ENCODE measurements at places on chromosomes 3 and 15.

GRCh38 chr3:153980252-153980590, 141.0 kb upstream of the ARHGEF26 start:
- DNase-seq: no peak

- no peak for DNase-seq
Observed at GRCh38 chr3:154766765-154767503, 313.2 kb upstream of the MME start.

DNA sequence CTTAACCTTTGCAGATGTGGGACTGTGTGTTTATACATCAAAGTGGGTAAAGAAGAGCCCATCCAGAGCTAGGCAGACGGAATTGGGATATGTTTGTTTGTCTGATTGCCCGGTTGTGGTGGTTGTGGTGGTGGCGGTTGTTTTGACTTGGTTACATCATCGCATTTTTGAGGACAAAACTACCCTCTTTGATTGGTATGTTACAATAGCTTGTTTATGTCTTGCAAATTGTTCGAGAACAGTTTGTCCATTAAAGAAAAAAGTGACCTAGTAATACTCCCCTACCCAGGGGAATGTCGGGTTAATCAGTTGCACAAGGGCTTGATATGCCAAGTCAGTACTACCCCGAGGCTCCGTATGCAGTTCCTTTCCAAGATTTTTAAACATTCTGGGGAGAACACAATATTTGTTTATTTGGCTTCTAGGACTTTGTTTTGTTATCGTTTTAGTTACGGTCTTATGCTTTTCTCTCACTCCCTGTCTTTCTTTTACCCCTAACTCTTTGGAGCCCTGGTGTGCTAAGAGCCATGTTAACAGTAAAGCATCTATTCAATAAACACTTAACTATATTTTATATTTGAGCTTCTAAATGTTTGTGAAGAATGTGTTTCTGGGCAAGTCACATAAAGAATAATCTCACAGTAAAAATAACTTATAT, 315.4 kb downstream of the LPP start:
- DNase-seq: no peak

GRCh38 chr15:51181905-51182304, 87.2 kb upstream of the TNFAIP8L3 start:
- no peak for DNase-seq

DNA sequence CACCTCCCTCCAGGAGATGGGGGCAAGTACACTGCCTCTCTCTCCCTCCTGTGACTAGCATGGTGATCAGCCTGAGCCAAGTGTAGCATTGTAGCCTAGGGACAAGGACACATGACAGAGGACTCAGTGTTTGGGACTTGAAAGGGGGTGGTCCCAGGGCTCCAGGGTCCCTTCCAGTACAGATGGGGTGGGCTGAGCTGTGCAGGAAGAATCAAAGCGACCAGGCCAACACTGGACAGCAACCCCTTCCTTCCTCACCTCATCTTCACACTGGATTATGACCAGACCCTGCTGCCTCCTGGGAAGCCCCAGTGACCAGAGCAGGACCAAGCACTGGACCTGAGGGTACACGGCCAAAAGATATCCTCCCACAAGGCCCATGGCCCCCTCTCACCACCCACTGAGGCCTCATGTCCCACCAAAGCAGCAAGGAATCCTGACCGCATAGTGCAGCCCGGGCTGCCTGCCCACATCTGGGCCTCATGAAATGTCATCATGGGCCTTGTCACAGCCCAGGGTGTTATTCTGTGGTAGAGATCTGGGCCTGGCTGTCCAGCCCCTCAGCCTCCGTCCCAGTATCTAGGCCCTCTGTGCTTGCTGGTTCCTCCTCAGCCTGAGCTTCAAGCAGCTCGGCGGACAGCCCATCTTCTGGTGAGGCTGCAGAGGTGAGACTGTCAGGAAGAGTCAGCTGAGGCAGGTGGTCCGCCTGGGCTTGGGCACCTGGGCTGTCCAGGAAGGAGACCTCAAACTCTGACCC, 9.5 kb downstream of the GORASP1 start:
- DNase-seq: no peak

DNA sequence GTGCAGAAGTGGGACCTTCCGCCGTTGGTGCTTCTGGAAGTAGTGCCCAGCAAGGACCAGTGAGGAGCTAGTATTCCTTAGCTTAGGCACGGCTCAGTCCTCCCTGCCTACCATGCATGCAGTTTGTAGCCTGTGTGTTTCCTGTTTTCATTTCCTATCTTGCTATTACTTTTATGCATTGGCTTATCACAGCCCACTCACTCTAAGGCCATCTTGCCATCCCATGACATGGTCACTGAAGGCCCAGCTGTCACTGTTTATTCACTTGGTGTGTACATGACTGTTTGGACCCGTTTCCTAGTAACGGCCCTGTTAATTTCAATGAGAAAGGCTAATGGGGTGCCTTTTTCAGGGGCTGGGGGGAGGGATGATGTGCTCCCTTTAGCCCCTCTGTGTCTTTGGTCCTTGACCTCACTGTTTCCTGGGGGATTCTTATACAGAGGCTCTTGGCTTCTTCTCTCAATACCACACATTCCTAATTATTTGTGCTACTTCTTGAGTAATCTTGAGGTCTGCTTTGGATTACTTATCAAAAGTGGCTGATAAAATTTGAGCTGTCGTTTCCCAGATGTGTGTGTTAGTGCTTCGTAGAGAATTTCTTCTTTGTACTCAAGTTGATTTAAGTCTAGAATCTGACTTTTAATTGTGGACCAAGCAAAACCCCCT, 24.5 kb upstream of the TRAK1 start:
- no peak for DNase-seq

DNA sequence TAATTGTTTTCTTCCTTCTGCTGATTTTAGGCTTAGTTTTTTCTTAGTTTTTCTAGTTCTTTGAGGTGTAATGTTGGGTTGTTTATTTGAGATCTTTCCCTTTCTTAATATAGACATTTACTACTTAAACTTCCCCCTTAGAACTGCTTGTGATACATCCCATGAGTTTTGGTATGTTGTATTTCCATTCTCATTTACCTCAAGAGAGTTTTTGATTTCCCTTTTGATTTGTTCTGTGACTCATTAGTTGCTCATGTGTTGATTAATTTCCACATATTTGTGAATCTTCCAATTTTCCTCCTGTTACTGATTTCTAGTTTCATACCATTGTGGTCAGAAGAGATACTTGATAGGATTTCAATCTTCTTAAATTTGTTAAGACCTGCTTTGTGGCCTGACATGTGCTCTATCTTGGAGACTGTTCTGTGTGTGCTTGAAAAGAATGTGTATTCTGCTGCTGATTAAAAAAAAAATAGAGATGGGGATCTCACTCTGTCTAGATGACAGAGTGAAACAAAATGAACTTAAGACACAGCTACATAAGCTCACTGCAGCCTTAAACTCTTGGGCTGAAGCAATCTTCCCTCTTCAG, 22.3 kb downstream of the GRM2 start:
- DNase-seq: no peak

DNA sequence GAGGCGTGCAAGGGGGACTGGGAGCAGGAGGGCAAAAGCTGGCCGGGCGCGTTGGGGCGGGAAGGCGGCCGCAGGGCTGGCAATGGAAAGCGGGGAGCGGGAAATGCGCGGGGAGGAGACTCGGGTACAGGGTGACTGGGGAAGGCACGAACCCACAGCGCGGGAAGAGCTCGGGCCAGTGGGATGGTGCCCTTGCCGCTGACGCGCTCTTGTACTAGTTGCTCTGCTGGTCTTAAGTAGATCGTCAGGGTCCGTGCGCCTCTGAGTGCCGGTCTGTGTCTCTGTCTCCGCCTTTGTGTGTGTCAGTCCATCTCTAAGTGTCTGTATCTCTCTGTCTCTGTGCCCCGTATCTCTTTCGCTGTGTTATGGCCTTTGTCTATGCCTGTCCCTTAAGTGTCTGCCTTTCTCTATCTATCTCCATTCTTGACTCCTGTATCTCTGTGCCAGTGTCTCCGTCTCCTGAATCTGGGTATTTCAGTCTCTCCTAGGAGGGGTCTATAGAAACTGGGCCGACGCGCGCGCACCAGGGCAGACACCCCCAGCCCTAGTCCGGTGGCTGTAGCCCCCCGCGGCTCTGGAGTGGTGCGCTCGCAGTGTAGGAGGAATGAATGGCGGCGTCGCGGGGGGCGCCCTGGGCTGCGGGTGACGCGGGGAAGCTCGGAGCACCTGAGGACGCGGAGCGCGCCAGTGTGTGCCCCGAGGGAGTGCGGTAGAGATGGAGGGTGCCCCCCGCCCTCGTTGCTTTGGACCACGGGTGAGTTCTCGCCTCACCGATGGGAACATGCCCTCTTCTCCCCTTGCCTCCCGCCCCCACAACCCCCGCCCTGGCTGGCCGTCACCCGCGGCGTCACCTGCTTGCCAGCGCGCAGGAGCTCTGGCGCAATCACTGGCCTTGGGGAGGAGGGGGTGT, 756 bp upstream of the CAMK2N2 start:
- no peak for DNase-seq

DNA sequence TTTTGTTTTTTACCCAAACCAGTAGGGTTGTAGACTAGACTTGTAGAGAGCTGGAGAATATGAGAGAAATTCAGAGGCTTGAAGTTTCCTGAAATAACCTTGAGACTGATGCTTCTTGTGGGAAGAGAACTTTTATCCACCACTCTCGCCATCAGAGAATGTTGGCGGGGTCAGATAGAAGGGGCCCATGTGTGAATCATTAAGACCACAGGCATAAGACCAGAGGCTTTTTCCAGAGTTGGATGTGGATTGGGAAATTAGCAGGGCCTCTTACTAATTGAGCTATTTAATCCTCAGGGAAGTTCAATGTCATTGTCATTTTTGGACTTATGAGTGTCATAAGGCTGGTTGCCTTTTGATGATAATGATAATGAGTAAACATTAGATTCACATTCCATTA, 246.9 kb upstream of the THRB start:
- no peak for DNase-seq

- DNase-seq: no peak
Observed at GRCh38 chr15:70613271-70613670, 150.1 kb downstream of the UACA start.

GRCh38 chr3:57793737-57794187, 37.7 kb downstream of the SLMAP start:
- DNase-seq: no peak

- no peak for DNase-seq
Observed at GRCh38 chr3:125119752-125120378, 64.1 kb upstream of the HEG1 start.

DNA sequence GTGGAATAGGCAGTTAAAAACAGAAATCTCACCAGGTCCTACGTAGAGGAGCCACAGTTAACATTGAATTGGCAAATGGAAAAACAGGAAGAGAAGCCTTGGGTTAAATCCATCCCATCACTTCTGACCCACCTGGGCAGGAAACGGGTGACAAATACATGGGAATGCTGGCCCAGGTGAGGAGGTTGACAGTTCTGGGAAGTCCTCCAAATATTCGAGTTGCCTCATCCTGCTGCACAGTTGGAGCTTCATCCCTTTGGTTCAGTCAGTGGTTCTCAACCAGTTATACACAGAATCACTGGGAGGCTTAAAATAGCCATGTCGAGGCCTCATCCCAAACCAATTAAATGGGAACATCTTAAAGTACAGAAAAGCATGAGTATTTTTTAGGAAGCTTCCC, 5.3 kb downstream of the MYZAP start:
- DNase-seq: no peak

- no peak for DNase-seq
Observed at GRCh38 chr3:8739757-8740504, 6.3 kb downstream of the CAV3 start.

DNA sequence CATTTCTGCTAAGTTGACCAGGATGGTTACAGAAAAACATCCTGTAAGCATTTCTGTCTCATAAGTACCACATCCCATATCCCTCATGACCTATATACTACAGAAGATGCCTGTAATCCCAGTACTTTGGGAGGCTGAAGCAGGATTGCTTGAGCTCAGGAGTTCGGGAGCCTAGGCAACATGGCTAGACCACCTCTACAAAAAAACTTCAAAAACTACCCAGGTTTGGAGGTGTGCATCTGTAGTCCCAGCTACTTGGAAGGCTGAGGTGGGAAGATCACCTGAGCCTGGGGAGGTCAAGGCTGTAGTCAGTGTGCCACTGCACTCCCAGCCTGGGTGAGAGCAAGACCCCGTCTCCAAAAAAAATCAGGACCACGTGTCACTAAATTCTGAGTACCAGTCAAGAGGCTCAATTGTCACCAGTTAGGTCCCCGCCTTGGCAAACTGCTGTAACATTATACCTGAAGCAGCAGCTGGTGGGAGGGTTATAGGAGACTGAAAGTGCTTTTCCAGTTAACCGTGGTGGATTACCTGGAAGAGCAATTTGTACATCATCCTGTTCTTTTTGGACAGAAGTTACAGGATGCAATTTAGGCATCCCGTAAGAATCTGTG, 6.2 kb downstream of the RPL32 start:
- DNase-seq: no peak

GRCh38 chr3:66756468-66757036, 241.6 kb upstream of the KBTBD8 start:
- DNase-seq: no peak

- no peak for DNase-seq
Observed at GRCh38 chr3:81485444-81485865, 276.0 kb downstream of the GBE1 start.

DNA sequence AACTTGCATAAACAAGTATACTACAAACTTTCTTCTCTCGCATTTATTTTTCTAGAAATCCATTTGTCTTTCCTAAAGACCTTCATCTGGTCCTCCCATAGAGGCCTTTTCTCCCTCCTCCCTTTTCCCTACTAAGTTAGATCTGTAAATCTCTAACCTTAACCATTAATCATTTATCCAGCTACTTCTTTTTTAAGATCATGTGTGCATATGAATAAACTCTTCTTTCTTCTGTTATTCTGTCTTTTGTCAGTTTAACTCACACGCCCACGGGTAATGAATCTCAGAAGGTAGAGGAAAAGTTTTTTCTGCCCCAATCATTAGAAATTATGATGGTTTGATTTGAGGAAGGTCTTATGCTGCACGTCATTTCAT, 48.7 kb upstream of the FHIT start:
- no peak for DNase-seq

- DNase-seq: no peak
Observed at GRCh38 chr15:89452330-89452836, 44.0 kb downstream of the RHCG start.

DNA sequence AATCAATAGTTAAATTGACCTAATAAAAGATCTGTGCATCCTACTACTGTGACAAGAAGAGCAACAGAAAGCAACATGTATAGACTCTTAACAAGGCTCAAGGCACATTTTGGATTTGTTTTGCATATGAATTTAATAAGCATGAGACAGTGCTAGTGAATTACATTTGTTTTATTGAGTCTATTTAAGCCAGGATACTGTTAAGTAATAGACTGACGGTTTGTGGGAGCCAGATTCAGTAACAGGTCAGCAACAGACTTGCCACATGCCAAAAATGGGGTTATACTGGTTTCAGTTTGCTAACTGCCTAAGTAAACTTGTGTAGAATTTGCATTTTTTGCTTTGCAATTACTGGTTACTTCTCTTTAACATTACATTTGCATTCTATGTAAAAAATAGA, 54.0 kb downstream of the MBNL1 start:
- DNase-seq: no peak

DNA sequence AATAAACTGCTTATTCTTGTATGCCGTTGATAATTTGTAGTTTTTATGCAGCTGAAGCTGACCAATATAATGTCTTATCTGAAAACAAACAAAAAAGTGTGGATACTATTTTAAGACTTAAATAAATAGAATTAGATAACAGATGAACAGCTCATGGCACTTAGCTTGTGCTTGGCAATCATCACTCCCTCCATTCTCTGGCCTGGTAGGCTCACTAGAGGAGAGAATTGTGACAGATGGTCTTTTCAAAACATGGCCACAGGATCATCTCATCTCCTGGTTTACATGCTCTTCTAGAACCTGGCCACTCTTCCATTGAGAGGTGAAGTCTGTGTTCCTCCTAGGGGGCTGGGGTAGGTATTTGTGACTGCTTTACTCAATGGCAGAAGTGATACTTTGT, 58.4 kb upstream of the RBP1 start:
- DNase-seq: no peak
